ENCODE measurements at places on chromosomes 2 and 18. TPM values are rescaled to one million over a fixed set of nuclear protein-coding genes. Genes with fewer than 3 reads are reported as not detected.

GRCh38 chr2:105545730-105546627 lies 147.1 kb upstream of the FHL2 start:
- peak; percentile 70 for DNase-seq

GRCh38 chr2:104321116-104321795 lies 532.7 kb upstream of the POU3F3 start:
- no peak for DNase-seq

DNA sequence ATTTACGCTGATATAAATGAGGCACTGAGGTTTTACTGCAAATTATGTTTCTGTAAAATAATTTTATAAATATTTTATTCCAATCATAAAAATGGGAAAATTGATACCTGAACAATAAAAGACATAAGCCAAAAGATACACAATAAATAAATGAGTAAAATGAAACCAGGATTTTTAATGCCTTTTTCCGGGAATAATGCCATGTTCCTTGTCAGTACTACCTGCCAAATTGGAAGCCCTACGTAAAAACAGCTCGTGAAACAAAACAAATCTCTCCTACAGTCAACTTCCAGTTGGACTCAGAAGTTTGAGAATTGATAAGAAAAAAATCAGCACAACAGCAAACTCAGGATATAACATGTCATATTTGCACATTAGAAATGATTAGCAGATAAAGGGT lies 18.0 kb downstream of the GALNT3 start:
- DNase-seq: no peak

DNA sequence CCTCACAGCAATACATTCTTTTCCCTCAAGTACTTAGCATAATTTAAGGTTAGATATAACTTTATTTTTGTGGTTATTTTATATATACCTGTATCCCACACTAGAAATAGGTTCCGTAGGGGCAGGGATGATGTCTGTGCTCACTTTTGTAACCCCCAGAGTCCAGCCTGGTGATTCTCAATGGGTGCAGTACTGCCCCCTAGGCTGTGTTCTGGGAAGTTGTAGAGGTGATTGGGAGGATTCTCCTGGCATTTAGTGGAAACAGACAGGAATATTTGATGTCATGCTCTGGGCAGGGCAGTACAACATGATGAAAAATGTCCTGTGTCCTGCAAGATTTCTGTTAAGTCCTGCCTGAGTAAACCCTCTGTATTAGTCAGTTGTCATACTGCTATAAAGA lies 333.3 kb downstream of the PLCL1 start:
- no peak for DNase-seq

Gene SRD5A2
- total RNA-seq: not detected

Gene SERPINB7
- not detected for total RNA-seq
